ENCODE measurements at places on chromosomes 3 and 15.

DNA sequence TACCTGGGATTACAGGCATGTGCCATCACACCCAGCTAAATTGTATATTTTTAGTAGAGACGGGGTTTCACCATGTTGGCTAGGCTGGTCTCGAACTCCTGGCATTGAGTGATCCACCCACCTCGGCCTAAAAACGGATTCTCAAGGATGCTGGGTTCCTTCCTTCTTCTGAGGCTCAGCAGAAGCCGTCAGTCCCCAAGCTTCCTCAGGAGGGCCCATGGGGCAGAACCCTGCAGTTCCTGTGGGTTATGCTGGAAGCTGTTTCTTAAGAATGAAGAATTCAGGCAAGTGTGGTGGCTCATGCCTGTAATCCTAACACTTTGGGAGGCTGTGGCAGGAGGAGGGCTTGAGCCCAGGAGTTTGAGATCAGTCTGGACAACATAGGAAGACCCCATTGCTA, 29.0 kb upstream of the ZNF710 start:
- H3K36me3 ChIP-seq, result no peaks in the 10 kb centered on the region
- H3K4me3 ChIP-seq, result no peak overlapping the region
- no peak overlapping the region for H3K27ac ChIP-seq
- no peaks in the 10 kb centered on the region for H3K4me1 ChIP-seq
- no peaks in the 10 kb centered on the region for H3K27me3 ChIP-seq
- peak; percentile 10 for DNase-seq

DNA sequence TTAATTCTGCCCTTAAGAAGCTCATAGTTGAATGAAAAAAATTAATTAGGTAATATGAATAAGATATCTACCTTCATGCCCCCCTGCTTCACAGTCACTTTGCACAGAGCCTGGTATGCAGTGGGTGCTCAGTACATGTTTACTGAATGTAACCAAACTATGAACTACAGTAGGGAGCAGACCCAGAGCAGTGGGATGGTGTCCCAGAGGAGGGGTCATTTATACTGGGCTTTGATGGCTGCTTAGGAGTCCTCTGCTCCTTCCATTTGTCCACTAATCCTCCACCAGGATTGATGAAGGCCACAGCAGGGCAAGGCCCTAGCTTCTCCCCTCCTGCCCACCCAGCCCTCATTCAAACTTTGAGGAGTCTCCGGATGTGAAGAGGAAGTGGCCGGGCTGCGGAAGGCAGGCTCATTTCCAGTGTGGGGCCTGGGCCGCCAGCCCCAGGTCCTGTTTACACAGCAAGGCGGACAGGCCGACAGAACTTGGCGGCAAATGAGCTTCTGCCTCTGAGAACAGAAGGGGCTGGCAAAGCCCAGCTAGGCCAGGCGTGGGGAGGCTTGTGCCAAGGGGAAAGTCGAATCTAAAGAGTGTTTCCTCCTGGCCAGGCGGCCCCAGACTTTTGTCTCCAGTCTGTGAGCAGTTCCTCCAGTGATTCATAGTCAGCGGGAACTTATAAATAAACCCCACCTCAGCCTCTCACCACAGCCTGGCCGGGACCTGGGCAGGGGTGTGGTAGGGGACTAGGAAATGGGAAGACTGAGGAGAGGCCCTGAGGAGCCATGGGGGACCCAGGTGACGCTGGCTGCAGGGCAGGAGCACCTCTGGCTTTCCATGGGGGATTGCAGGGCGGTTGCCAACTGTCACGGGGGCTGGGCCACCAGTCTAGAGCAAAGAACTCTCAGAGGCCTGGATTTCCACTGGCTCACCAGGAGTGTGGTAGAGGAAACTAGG, 51.6 kb upstream of the LCTL start:
- H3K27me3 ChIP-seq, result no peaks in the 10 kb centered on the region
- no peak overlapping the region for H3K4me3 ChIP-seq
- DNase-seq, result peak; percentile 94
- peak overlapping the region; percentile 94 for H3K27ac ChIP-seq
- H3K36me3 ChIP-seq, result no peaks in the 10 kb centered on the region
- peaks cover 10% of the 10 kb centered on the region for H3K4me1 ChIP-seq

GRCh38 chr15:61390138-61390537, 161.0 kb upstream of the RORA start:
- DNase-seq, result peak; percentile 21
- no peaks in the 10 kb centered on the region for H3K27me3 ChIP-seq
- H3K4me1 ChIP-seq, result no peaks in the 10 kb centered on the region

GRCh38 chr15:70829371-70830166, 24.4 kb downstream of the LARP6 start:
- DNase-seq, result peak; percentile 51
- 0 out of 2 replicates have a peak overlapping the region, but pooled peaks have one; percentile 44 for H3K27ac ChIP-seq
- no peaks in the 10 kb centered on the region for H3K27me3 ChIP-seq
- H3K4me1 ChIP-seq, result peaks cover 66% of the 10 kb centered on the region
- peaks cover 23% of the 10 kb centered on the region for H3K36me3 ChIP-seq

DNA sequence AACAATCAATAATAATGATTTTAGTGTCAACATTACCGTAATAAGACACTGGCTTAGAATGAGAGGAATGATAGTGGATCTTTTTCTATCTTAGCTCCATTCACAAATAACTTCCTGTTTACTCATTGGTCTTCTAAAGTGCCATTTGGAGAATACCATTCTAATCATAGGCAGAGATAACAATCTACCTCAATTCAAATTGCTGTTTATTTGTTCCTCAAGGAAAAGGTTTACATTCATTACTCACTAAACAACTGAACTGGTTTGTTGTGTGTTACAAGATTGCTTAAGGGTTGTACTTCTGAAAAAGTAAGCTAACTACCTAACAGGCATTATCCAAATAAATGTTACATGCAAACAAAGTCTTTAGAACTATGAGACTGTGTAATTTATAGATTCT, 8.1 kb upstream of the PCOLCE2 start:
- H3K4me1 ChIP-seq, result peaks cover 10% of the 10 kb centered on the region
- no peak for DNase-seq
- no peak overlapping the region for H3K27ac ChIP-seq
- H3K36me3 ChIP-seq, result no peaks in the 10 kb centered on the region
- H3K4me3 ChIP-seq, result no peak overlapping the region
- H3K27me3 ChIP-seq, result no peaks in the 10 kb centered on the region

DNA sequence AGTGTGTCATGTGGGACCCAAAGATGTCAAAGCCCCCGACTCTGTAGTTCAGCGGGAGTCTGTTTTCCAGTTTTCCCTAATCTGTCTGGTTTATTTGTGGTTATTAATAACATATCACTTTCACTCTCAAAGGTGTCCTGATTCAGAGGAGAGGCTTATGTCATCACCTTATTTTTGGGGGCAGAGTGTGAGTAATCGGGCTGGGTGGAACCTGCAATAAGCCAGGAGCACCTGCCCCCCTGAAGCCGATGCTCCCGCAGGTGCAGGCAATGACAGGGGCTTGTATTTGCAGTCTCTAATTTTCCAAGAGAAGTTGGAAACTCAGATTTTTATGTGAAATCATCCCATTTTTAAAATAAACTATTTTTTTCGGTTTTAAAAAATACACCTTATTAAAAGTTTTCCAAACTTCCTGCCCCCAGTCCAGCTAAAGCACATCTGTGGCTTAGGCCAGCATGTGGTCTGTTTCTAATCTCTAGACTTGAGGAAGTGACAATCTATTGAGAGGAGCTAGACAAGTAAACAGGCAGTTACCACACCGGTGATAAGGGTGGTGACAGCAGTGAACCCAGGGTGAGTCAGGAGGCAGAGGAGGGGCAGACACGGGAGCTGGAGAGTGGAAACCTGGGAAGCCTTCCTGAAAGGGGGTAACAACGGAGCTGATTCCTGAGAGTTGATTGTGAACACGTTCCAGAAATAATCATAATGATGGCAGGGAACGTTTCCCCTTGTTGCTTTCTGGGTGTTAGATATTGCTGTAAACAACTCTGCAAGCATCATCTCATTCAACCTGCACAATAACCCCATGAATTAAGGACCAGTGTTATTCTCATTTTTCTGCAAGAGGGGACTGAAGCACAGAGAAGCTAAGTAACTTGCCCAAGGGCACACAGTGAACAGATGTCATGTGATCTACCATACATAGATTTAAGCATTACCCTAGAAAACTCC, 37.2 kb downstream of the BHLHE40 start:
- no peaks in the 10 kb centered on the region for H3K36me3 ChIP-seq
- no peak overlapping the region for H3K4me3 ChIP-seq
- H3K4me1 ChIP-seq, result peaks cover 57% of the 10 kb centered on the region
- peak overlapping the region; percentile 87 for H3K27ac ChIP-seq

- H3K4me1 ChIP-seq, result no peaks in the 10 kb centered on the region
- no peaks in the 10 kb centered on the region for H3K36me3 ChIP-seq
- peak; percentile 61 for DNase-seq
- peaks cover 23% of the 10 kb centered on the region for H3K27me3 ChIP-seq
- no peak overlapping the region for H3K27ac ChIP-seq
- H3K4me3 ChIP-seq, result no peak overlapping the region
Observed at GRCh38 chr3:69671082-69671952, 67.9 kb upstream of the MITF start.

DNA sequence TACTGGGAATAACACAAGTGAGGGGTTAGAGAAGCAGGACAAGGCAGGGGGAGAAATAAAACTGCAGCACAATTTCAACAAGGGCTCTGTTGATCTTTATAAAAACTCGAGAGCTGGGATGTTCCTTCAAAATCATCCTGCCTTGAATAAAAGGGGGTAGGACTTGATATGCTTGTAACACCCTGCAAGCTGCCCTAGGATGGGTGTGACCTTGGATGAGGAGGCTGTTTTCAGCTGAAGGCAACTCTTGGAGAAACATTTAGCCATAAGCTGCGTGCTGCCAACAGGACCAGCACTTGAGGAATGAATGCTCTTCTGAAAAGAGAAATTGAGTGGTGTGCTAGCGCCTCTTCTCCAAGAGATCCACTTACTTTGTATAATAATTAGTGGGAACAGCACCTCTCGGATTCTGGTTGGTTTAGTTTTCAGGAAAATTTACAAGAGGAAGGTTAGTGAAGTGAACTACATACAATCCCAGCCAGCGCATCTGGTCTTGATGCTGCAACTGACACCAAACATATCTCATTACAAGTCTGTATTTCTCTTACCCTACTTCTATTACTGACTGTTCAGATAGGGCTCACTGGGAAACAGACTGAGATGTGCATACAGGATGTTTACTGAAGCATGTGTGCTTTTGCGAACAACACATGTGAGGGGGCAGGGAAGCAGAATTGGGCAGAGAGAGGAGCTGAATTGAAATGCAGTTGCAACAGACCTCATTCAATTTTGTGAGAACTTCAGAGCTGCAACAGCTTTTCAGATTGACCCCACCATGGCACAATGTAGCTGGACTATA, 643.0 kb upstream of the GOLIM4 start:
- H3K4me1 ChIP-seq, result no peaks in the 10 kb centered on the region
- DNase-seq, result no peak
- H3K4me3 ChIP-seq, result no peak overlapping the region

- no peaks in the 10 kb centered on the region for H3K27me3 ChIP-seq
- peaks cover 9% of the 10 kb centered on the region for H3K4me1 ChIP-seq
- H3K4me3 ChIP-seq, result no peak overlapping the region
- H3K27ac ChIP-seq, result no peak overlapping the region
- no peak for DNase-seq
- H3K36me3 ChIP-seq, result no peaks in the 10 kb centered on the region
Observed at GRCh38 chr3:171561596-171562323, 101.6 kb upstream of the TNIK start.

GRCh38 chr15:65532738-65533051, 2.4 kb downstream of the HACD3 start:
- no peak overlapping the region for H3K4me3 ChIP-seq
- peaks cover 27% of the 10 kb centered on the region for H3K4me1 ChIP-seq
- H3K27ac ChIP-seq, result no peak overlapping the region
- peak; percentile 69 for DNase-seq
- H3K27me3 ChIP-seq, result no peaks in the 10 kb centered on the region

- H3K27me3 ChIP-seq, result peaks cover 3% of the 10 kb centered on the region
- no peaks in the 10 kb centered on the region for H3K36me3 ChIP-seq
- no peaks in the 10 kb centered on the region for H3K4me1 ChIP-seq
Observed at GRCh38 chr15:73323374-73323955, 45.3 kb downstream of the HCN4 start.

DNA sequence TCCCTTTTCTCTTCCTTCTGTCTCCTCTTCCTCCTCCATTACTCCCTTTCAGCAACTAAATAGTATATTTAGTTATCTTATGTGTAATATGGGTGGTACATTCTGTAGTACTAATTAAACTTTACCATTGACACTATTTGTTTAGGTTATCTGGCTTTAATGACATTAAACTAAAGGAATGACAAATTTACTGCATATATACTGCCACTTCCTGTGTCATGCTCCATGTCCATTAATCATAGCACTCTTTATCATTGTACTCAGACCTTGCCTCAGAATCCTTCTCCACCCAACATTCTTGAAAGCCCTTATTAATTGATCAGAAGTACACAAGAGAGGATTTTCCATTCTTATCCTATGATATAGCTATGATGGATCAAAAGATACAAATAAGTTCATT, 244.2 kb downstream of the NAALADL2 start:
- H3K27me3 ChIP-seq, result no peaks in the 10 kb centered on the region
- H3K4me3 ChIP-seq, result no peak overlapping the region
- no peak overlapping the region for H3K27ac ChIP-seq
- H3K36me3 ChIP-seq, result no peaks in the 10 kb centered on the region
- DNase-seq, result no peak
- 0 out of 2 replicates have a peak, but pooled peaks cover 3% of the 10 kb centered on the region for H3K4me1 ChIP-seq

Data from GM23248 (cell line).